M059J (cell line): ENCODE measurements at places on chromosomes 7 and 10. TPM values are rescaled to one million over a fixed set of nuclear protein-coding genes. Genes with fewer than 3 reads are reported as not detected.

The PILRA gene
- total RNA-seq: 0.54 TPM in 1 of 2 replicates, not detected in the other

The FAM180A gene
- 1.9 and 3.4 TPM in 2 replicates for total RNA-seq

The OGDHL gene
- total RNA-seq: 2.0 and 3.0 TPM in 2 replicates

The PDZD7 gene
- 0.27 and 1.6 TPM in 2 replicates for total RNA-seq

The MYL10 gene
- not detected in 2 replicates for total RNA-seq

The SPOCK2 gene
- total RNA-seq: 0.05 TPM in 1 of 2 replicates, not detected in the other

The LMOD2 gene
- total RNA-seq: not detected in 2 replicates

The MCM10 gene
- 9.4 and 11.6 TPM in 2 replicates for total RNA-seq

The PIK3CG gene
- 0.12 TPM in 1 of 2 replicates, not detected in the other for total RNA-seq

The ZKSCAN1 gene
- total RNA-seq: 9.4 and 15.9 TPM in 2 replicates

The CFAP43 gene
- total RNA-seq: 0.89 and 2.1 TPM in 2 replicates

The FGFBP3 gene
- total RNA-seq: 0.05 and 0.94 TPM in 2 replicates

The LRRC4 gene
- 0.39 TPM in 1 of 2 replicates, not detected in the other for total RNA-seq

The OR2A1 gene
- total RNA-seq: 0.05 TPM in 1 of 2 replicates, not detected in the other

The PAX4 gene
- total RNA-seq: not detected in 2 replicates

The ST8SIA6 gene
- 0.10 TPM in 1 of 2 replicates, not detected in the other for total RNA-seq
